ENCODE measurements at places on chromosomes 4 and X.

DNA sequence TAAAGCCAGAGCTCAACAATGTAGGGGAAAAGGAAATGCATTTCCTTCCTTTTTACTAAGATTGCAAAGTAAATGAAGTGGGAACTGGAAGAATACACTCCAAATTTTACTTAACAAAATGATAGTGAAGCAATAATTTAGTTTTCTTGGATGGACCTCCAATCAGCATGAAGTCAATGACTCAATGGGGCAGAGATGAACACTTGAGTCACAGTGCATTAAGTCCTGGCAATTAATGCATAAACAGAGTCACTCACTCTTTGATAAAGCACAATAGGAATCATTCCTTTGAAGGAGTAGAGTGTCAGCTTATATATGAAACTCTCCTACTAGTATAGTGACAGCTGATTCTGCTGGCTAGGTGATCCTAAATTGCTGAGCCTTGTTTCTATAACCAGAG is 66.7 kb upstream of the FRAS1 start:
- no peak for DNase-seq

DNA sequence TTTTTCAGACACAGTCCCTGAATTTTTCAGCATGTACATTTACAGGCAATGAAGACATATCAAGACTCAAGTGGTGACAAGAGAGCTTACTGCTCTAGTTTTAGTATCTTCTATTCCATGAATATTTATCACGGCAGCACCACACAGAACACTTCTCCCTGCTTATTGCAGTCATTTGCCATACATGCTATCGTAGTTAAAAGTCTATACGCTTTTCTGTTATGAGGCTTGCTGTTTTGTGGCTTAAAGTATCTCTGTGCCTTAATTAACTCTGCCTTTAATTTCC is 65.4 kb upstream of the GK2 start:
- DNase-seq, result no peak

GRCh38 chrX:9131066-9131465 is 97.1 kb upstream of the FAM9B start:
- DNase-seq, result no peak

GRCh38 chrX:103781706-103782105 is 5.1 kb downstream of the PLP1 start:
- DNase-seq, result no peak

- DNase-seq, result no peak
These were observed 47.7 kb downstream of the ZFYVE28 start for GRCh38 chr4:2370597-2371320.

- DNase-seq, result no peak
These were observed 83.6 kb downstream of the JAKMIP1 start for GRCh38 chr4:6116696-6117285.

DNA sequence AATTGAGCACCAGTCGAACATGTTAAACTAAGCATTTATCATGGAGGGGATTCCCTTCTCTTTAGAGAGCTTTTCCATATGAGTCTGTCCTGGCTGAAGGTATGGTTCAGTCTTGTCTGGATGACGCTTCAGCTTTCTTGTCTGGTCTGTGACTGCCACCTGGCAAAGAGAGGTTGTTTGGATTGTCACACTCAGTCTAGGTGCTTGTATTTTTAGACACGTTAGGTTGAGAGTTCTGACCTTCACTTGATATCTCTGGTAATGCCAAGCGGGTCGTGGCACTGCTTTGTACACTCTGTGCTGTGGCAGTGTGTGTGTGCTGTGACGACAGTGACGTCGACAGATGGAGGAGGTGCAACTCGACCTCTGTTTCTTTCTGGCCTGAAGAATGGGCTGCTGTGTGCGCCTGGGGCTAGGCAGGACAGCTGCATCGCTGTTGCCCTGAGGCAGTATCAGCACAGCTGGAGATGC is 12.6 kb downstream of the NOCT start:
- DNase-seq, result no peak

GRCh38 chr4:152778656-152779512 is 646 bp downstream of the TIGD4 start:
- peak; percentile 11 for DNase-seq

GRCh38 chr4:16026160-16026761 is 57.6 kb downstream of the PROM1 start:
- DNase-seq, result peak; percentile 18

DNA sequence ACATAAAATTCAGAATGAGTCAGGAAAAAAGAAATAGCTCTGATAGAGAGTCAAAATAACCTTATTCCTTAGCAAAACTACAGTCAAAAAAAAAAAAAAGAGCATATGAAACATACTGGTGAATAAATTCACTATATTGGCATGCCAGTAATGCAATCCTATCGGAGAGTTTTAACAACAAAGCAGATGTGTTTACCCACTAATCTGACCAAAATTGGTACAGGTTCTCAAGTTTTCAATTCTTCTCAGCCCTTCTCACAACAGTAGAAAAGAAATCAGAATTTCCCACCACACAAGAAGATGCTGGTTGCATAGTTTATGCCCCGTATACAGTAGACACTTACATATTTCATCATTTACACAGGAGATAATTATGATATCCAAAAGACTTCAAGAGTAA is 59.4 kb downstream of the LCORL start:
- no peak for DNase-seq

GRCh38 chr4:150525321-150525868 is 56.6 kb upstream of the MAB21L2 start:
- no peak for DNase-seq

- DNase-seq, result no peak
These were observed 21.4 kb downstream of the PHEX start for GRCh38 chrX:22053481-22053880.

GRCh38 chr4:973431-974397 is at the start of gene DGKQ:
DGKQ (minus strand) TSS chr4:973569; CDS start chr4:973482, 87 bp downstream.
- DNase-seq, result peak; percentile 89

DNA sequence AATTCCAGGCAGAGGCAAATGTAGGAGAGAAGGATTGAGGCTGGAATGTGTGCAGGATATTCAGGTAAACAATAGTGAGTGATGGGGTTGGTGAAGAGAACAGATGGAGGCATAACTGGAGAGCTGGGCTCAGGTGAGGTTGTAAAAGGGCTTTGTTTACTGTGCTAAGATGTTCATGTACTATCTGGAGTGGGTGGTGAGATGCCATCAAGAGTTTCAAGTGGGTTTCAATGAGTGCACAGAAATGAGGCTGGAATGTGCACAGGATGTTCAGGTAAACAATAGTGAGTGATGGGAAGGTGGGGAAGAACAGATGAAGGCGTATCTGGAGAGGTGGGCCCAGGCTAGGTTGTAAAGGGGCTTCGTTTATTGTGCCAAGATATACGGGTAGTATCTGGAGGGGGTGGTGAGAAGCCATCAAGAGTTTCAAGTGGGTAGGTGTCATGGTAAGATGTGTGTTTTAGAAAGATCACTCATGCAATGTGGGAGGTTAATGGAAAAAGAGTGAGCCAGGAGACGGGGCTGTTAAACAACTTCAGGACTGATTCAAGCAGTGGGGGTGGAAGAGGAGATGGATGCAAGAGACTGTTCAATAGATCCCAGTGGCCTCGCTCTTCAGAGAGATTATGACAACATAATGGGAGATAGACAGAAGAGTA is 25.4 kb upstream of the NMU start:
- no peak for DNase-seq

- no peak for DNase-seq
These were observed 222.4 kb upstream of the VCX start for GRCh38 chrX:7620560-7620959.

GRCh38 chr4:8874896-8875680 is 3.4 kb upstream of the HMX1 start:
- no peak for DNase-seq

DNA sequence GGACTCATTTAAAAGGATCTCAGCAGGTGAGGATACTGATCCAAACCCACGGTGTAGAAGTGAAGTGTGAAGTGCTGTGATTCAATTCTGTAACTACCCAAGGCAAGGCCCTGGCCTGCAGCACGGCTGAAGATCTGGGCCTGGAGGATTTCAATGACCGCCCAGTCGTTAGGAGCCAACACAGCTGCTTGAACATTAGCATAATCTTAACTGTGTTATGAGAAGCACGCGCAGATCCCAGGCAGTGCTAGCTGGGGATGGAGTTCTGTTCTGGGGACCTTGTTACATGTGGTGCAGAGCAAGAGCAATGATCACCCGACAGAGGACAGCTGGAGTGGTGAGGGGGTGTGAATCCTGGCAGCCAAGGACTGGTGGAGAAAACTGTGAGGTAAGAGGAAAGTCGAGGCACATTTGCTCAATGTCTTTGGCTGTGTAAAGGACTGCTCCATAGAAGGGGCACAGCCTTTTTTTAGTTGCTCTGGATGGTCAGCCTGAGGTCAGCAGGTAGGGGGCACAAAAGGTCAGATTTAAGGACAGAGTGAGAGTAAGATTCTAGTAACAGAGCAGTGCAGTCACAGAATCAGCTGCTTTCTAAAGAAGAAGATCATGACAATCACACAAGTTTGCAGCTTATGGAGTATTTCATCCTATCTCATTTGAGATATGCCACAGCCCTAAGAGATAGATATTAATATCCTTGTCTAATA is 181.8 kb downstream of the DCLK2 start:
- no peak for DNase-seq

DNA sequence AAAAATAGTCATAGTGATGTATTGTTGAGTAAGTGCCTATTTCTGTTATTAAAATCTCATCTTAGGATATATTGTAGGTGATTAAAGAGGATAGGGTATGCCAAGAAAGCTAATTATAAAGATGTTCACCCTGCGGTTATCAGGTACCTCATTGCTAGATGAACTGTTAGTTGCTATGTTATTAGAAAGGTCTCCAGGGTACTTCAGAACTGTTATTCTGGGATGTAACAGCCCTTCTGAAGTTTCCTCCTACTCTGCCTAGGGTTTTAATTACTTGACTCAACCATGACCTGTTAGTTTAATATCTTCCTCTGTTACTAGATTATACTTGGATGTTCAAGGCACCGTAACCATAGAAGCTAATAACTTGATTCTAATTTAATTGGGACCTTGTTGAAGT is 15.4 kb downstream of the TMPRSS11E start:
- DNase-seq, result no peak

DNA sequence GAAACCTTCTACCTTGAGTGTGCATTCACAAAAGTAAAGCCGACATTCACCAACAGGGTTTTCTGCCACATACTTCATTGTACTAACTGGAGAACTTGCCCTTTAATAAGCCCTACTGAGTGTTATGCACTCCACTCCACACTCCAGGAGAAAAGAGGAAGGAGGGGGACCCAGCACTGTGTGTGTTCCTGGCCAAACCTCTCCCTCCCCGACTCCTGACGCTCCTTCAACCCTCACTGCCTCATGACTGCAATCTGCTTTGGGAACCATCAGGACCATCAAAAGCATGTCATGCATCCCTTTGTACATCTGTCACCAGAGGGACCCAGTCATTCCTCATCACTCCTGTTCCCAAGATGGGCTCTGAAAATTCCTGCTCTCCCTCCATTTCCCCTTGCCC is 143.7 kb downstream of the RASL11B start:
- DNase-seq, result no peak

- no peak for DNase-seq
These were observed 302.4 kb upstream of the EMCN start for GRCh38 chr4:100820249-100820648.

GRCh38 chrX:153460826-153461225 is 9.6 kb downstream of the HAUS7 start:
- DNase-seq, result no peak

- no peak for DNase-seq
These were observed 19.2 kb downstream of the GABRQ start for GRCh38 chrX:152656890-152657289.

- DNase-seq, result no peak
These were observed 38.4 kb upstream of the PDLIM3 start for GRCh38 chr4:185573651-185574199.

GRCh38 chr4:77015390-77015789 is 60.4 kb downstream of the CCNI start:
- no peak for DNase-seq

GRCh38 chr4:67785528-67785927 is 31.3 kb upstream of the GNRHR start:
- no peak for DNase-seq

DNA sequence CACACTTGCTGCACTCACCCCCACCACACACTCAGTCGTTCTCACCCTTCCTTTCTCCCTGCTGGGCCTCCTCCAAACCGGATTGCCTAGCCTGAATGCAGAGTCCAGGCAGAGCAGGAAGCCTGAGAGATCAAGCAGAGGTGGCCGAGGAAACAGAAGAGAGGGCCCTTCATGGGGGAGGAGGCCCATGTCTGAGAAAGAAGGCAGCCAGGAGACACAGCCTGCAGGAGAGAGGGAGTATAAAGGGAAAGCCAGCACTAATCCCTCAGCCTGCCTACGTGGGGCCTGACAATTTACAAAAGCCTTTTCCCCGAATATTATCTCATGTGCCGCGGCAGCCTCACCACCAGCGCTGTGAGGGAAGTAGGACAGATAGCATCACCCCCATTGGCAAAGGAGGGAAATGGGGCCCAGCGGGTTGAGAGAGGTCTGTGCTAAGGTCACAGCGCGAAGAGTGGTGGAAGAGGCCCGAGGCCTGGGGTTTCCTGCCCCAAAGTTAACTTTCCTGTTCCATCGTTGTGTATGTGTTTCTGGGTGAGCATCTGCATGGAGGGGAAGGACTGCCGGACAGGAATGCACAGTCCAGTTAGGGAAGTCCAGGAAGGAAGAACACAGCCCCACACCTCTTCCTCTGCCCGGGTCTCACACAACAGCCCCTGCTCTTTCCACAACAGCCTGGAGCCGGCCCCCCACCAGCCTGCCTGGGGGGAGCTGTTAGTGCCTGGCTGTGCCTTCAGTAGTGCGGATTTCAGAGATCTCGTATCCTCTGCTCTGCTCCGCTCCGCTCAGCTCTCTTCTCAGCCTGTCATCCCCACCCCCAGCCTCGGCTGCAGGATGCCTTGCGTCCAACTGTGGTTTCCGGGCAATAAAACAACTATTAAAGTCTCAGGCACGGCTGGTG is 50.9 kb upstream of the BCOR start:
- no peak for DNase-seq

DNA sequence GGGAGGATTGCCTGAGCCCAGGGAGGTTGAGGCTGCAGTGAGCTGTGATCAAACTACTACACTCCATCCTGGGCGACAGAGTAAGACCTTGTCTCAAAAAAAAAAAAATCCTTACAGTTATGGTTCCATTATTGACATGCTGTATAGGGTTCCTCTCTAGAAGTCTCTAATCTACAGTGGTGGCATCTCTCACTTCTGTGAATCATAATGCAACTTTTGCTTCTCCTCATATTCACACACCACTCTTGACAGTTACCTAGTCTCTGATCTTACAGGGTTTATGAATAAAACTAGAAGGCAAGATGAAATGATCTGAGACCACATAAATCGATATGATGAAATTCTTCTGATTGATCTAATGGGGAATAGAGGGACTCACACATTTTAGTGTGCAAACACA is 40.6 kb downstream of the DOCK11 start:
- DNase-seq, result no peak

GRCh38 chrX:105645667-105646357 is 176.5 kb upstream of the NRK start:
- DNase-seq, result no peak

DNA sequence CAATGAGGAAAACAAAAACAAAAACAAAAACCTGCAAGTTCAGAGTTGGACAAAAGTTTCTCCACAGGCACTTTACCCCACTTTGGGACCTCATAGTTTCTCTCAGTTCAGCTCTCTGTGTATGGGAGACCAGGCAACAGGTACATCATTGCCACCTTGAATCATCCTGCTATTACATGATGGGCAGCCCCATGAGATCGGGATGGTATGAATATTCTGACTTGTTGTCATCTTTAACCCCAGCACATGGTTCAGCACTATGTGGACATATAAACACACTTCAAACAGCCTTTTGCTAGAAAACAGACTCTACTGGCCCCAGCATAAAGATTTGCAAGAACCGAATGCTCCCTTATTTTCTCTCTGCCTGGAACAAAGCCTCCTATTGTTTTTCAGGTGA is 176.9 kb upstream of the SCML1 start:
- DNase-seq, result no peak

All from activated T-cell treated with anti-CD3 and anti-CD28 coated beads for 4 hours (primary cell).